Choroid plexus epithelial cell (primary cell): ENCODE measurements at places on chromosomes 4 and X.

GRCh38 chr4:14008494-14008893 lies 381.0 kb upstream of the BOD1L1 start:
- no peak for DNase-seq

DNA sequence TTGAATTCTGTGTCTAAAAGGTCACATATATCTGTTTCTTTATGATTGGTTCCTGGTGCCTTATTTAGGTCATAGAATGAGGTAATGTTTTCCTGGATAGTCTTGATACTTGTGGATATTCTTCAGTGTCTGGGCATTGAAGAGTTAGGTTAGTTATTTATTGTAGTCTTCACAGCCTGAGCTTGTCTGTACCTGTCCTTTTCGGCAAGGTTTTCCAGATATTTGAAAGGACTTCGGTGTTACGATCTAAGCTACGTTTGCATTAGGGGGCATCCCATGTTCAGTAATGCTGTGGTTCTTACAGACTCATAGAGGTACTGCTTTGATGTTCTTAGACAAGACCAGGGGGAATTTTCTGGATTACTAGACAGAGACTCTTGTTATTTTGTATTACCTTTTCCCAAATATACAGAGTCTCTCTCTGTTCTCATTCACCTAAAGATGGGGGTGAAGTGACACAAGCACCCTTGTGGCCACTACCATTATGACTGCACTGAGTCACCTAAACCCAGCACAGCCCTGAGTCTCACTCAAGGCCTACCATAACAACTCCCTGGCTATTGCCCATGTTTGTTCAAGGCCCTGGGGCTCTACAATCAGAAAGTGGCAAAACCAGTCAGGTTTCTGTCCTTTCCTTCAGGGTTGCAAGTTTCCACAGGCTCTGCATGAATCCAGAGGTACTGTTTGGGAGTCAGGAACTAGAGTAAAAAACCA lies 30.1 kb upstream of the CYSLTR1 start:
- DNase-seq = no peak

GRCh38 chrX:106901341-106901740 lies 1.8 kb downstream of the RIPPLY1 start:
- no peak for DNase-seq

DNA sequence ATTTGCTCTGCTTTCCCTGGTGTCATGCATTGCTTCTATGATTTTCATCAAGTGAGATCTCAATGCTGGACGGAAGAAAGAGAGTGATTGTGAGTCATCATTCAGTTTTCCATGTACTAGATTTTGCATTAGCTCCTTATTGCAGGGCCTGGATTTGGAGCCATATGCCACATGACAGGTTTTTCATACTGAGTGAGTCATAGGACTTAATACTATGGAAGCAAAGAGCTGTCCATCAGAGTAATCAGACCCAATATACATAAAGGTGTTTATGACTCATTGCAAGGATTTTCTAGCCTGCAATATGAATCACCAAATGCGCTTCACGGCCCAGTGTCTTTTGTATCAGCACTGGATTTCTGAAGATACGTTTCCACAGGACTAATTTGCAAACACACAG lies 11.2 kb upstream of the TFDP3 start:
- peak; percentile 23 for DNase-seq

- DNase-seq = no peak
Observed at GRCh38 chrX:150477371-150477770, 91.0 kb upstream of the MTM1 start.

GRCh38 chr4:7430368-7430964 lies 4.3 kb downstream of the PSAPL1 start:
- DNase-seq = no peak

DNA sequence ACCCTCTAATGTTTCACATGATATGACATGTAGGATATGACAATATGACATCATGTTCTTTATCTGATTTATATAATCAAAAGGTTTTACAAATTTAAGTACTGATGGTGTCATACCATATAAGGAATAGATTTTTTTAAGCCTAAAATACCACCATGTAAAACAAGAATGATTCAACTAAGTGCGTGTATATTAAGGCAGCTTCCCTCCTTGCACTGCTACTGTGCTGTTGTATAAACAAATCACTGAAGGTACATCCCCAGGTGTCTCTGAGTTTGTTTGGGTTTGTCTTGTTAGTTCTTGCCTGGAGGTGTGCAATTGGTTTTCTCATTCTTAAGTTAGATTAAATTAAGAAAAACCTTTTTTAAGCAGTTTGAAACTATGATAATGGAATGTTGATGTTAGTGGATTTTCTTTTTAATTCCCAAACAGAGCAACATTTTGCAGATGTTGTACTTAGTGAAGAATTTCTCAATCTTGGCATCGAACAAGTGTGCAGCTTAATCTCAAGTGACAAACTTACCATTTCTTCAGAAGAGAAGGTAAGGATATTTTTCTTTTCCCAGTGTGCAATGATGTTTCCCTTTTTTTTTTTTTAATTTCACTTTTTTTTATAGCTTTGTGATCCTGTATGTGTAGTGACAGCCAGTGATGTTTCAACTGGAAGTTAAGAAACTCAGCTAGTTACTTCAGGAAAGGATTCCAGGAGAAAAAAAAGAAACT lies 33.4 kb upstream of the MSMO1 start:
- no peak for DNase-seq
